ENCODE measurements at places on chromosomes 2 and 18.

GRCh38 chr2:12979066-12979465 lies 262.3 kb downstream of the TRIB2 start:
- no peak for DNase-seq

DNA sequence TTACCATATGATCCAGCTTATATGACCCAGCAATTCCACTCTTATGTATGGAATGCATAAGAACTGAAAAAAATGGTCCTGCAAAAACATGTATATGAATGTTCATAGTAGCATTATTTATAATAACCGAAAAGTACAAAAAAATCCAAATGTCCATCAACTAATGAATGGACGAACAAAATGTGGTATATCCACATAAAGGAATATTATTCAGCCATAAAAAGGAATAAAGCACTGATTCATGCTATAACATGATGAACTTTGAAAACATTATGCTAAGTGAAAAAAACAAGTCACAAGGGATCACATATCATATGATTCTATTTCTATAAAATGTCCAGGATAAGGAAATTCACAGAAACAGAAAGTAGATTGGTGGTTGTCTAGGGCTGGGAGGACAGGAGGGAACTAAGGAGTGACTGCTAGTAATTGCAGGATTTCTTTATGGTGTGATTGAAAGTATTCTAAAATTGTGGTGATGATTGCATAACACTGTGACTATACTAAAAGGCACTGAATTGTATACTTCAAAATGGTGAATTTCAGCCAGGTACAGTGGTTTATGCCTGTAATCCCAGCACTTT lies 10.0 kb upstream of the DIS3L2 start:
- no peak for DNase-seq

GRCh38 chr2:150264442-150264841 lies 223.0 kb downstream of the RND3 start:
- DNase-seq, result no peak

DNA sequence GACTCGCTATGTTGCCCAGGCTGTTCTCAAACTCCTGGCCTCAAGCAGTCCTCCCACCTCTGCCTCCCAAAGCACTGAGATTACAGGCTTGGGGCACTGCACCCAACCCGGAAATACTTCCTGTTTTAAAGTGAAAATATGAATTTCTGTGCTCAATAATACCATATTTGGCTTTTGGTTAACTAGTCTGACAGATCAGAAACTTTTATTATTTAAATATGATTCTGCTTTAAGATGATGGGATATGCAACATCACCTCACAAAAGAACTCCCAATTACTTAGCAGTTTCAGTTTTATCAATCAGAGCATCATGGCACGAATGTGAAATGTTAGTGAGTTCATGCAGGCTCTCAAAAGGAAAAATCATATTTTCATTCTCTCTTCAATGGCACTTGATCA lies 120.6 kb downstream of the PTRHD1 start:
- no peak for DNase-seq

- DNase-seq, result no peak
Measured at GRCh38 chr2:37587817-37588216, 83.6 kb downstream of the CDC42EP3 start.

DNA sequence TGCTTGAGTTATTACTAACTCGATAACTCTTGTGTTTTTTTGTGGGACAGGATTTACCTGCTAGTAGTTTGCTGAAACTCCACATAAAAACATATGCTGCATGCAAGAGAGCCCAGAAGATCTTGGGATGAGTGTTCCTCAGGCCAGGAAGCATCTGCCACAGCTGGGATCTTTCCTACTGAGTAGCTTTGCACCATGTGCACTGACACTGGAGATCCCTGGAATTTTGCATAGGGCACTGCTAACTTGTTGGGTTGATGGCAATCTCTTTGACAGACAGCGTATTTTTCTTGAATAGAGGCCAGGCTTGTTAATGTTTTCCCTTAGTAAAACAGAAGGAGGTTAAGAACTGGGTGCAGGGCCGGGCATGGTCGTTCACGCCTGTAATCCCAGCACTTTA lies 808 bp upstream of the SERPINB11 start:
- no peak for DNase-seq

DNA sequence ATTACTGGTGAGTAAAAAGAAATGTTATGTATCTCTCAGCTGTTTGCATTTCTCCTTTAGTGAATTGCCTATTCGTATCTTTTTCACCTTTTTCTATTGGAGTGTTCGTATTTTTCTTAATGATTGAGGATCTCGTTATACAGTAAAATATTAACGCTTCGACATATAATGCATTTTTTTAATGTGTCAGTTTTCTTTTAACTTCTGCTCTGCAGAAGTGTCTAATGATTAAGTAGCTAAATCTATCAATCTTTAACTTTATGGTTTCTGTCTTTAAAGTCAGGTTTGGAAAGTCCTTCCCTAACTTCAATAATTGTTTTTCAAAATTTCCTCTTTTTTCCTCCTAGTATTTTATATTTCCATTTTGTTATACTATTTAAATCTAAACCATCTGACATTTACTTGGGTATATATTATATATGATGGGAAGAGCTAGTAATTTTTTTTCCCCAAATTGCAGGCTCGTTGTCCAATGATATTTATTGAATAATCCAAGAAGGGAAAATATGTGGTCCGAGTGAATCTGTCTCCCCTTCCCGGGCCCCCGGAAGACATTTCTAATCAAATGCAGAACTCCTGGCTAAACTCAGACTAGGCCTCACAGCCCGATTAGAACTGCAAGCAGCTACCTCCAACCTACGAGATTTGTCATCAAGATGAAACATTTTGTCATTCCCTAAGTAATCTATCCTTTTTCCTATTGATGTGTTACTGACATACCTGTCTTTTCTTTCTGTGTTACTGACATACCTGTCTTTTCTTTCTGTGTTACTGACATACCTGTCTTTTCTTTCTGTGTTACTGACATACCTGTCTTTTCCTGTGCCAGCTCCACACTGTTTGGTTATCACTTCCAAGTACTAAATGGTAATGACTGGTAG lies 17.2 kb downstream of the PCBP1 start:
- DNase-seq, result no peak
